ENCODE measurements at places on chromosomes 7 and 10.
A peak's percentile ranks its signal among the peaks of the same experiment; 100 is the strongest.

- no peak for DNase-seq
Measured at GRCh38 chr7:27739301-27739908, 557 bp upstream of the TAX1BP1 start.

GRCh38 chr10:97505152-97505551 is 6.4 kb downstream of the UBTD1 start:
- no peak for DNase-seq

DNA sequence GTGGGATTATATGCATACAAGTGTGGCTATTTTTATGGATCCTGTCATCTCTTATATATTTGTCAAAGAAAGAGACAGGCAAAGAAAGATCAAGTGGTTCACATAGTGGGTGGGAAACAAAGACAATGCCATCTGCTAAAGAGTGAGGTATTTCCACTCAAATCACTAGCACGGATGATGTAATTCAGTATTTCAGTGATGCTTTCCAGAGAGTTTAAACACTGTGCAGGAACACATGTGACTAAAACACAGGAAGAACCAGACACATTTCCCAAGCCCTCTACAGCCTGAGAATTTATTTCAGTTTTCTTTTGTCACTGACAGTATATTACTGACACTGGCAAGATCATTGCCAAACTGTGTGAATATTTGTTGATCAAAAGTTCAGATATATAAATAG is 885.7 kb upstream of the CELF2 start:
- no peak for DNase-seq

DNA sequence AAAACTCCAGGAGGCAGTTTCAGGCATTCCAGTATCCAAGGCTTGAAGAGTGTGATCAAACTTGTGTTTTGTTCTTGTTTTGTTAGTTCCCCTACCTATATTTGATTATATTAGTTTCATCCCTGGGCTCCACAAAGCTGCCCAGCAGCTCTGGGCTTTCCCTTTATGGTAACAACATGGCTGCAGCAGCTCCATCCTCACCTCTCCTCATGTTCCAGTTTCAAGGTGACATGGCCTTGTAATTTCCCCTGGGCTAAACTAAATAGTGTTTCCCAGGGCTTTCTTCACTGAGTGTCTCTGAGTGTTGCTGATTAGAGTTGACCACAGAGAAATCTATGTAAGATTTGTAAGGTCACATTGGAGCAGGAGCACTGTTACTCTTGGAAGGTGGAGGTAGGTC is 83.4 kb downstream of the MACC1 start:
- no peak for DNase-seq

- DNase-seq, result no peak
Measured at GRCh38 chr10:99769706-99770105, 12.7 kb upstream of the ABCC2 start.

- no peak for DNase-seq
Measured at GRCh38 chr10:46096909-46097575, 51.0 kb upstream of the MSMB start.

DNA sequence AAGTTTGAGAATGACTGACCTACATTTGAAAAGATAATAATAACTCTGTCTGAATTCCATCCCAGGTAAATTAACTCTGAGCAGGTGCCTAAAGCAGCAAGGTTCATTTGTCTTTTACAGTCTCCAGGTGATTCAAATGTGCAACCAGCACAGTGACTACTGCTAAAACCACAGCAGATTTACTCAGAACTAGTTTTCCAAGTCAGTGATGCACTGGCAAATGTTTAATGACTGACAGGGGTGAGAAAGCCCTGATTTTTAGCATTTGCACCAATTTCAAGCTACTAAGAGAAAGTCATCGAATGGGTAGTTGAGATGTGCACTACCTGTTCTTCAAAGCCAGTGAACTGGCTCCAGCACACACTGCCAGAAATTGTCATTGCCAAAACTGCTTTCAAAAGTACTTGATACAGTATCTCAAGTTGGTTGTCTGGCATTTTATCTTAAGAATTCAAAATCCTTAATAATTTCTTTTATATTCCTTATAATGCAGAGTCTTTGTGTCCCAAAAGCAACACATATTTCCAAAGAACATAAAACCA is 60.3 kb downstream of the ATOH7 start:
- no peak for DNase-seq

- DNase-seq, result peak; percentile 24
Measured at GRCh38 chr7:104795616-104796398, 218.2 kb upstream of the KMT2E start.

DNA sequence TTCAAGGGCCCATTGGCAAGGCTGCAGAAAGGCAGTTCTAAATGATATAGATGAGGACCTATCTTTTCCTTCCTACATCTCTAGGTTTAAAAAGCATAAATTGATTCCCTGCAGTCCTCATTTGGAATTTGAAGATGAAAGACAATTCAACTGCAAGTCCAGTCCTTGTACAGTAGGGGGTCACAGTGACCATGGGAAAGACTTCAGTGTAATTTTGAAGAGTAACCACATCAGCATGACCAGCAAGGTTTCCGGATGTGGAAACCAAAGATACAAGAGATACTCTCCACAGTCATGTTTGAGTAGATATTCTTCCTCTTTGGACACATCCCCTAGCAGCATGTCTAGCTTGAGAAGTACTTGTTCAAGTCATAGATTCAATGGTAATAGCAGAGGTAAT is 539.3 kb upstream of the TEX47 start:
- DNase-seq, result no peak

GRCh38 chr7:137978464-137979237 is 23.2 kb downstream of the CREB3L2 start:
- peak; percentile 96 for DNase-seq

- DNase-seq, result peak; percentile 50
Measured at GRCh38 chr10:73076360-73077183, 20.1 kb downstream of the P4HA1 start.

- peak; percentile 13 for DNase-seq
Measured at GRCh38 chr7:53596230-53596629, 560.8 kb downstream of the POM121L12 start.

GRCh38 chr7:66642186-66642585 is 13.5 kb downstream of the KCTD7 start:
- DNase-seq, result no peak

DNA sequence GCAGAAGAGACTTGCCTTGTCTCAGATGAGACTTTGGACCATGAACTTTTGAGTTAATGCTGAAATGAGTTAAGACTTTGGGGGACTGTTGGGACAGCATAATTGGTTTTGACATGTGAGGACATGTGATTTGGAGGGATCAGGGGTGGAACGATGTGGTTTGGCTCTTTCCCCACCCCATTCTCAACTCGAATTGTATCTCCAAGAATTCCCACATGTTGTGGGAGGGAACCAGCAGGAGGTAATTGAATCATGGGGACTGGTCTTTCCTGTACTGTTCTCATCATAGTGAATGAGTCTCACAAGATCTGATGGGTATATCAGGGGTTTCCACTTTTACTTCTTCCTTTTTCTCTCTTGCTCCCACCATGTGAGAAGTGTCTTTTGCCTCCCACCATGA is 229.7 kb upstream of the KCND2 start:
- DNase-seq, result peak; percentile 20

DNA sequence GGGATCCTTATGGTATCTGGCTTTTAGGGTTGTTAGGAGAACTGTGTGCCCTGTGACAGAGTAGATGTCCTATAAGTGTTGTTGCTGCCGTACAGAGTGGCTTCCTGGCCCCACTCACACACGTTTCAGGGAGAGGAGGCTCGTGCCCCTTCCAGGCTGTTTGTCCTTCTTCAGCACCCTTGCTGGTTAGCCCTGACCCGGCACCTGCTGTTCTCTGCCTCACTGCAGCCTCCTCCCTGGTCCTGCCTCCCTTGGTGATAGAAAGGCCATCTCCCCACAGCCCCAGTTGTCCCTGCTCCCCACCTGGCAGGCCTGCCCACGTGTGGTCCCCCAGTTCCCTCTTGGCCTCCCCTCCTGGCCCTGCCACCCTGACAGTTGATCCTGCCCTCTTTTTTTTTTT is 2.3 kb downstream of the CLIP2 start:
- DNase-seq, result no peak

GRCh38 chr7:44103566-44103922 is 601 bp upstream of the AEBP1 start:
- no peak for DNase-seq

DNA sequence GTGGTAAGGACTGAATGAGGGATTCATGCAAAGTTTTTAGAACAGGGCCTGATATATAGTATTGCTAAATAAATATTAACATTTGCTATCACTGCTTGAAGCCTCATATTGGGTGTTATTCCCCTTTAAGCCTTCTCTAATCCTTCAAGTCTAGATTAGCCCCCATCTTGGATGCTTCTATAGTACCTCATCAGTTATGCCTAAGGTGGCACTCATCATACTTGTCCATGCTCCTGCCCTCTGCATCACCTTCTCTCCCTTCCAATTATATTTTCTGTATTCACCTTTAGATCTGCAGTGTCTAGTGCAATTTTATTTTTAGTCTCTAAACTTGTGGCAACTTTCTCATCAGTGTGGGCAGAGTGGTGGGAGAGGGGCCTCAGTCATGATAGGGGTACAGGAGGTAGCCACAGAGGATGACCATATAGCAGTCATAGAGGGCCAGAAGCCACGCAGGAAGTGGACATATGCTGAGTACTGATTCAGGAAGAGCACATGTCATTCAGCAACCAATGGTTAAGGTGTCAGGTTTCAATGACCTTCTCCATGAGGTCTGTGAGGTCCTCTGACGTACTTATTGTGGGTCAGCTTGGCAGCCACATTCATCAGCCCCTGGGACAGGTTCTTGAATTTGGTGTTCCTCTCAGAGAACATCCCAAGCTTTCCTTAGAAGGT is 2.5 kb downstream of the ENTPD1 start:
- DNase-seq, result no peak

- DNase-seq, result no peak
Measured at GRCh38 chr7:136709876-136710275, 158.6 kb upstream of the CHRM2 start.

DNA sequence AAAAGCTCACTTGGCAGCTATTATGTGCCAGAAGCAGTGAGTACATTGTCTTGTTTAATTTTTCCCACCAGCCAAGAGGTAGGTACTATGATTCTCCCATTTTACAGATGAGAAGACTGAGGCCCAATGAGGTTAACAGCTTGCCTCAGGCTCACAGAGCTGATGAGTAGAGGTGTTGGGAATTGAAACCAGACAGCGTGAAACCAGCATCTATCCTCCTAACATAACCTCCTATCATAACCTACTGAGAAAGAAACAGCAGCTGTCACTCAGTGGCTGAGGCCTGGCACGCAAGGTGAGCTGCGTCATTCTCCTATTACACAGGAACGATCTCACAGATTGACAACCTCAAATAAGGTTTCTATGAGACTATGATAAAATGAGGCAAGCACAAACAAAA is 6.2 kb downstream of the PYROXD2 start:
- DNase-seq, result no peak

DNA sequence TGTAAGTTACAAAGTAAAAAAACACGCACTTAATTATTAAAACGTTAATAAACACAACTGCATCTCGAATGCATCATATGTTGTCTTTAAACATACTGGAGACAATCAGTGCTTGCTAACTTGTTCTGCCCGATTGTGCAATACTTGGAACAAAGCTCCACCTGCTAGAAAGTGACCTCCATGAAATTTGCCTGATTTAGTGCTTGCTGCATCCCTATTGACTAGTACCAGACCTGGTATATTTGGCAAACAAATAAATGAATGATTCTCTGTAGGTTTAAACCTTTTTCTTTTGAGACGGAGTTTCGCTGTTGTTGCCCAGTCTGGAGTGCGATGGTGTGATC is 6.2 kb downstream of the BZW2 start:
- no peak for DNase-seq

- DNase-seq, result no peak
Measured at GRCh38 chr7:114832906-114833595, 88.8 kb upstream of the MDFIC start.

GRCh38 chr10:129055225-129055624 is 411.8 kb upstream of the MGMT start:
- no peak for DNase-seq

DNA sequence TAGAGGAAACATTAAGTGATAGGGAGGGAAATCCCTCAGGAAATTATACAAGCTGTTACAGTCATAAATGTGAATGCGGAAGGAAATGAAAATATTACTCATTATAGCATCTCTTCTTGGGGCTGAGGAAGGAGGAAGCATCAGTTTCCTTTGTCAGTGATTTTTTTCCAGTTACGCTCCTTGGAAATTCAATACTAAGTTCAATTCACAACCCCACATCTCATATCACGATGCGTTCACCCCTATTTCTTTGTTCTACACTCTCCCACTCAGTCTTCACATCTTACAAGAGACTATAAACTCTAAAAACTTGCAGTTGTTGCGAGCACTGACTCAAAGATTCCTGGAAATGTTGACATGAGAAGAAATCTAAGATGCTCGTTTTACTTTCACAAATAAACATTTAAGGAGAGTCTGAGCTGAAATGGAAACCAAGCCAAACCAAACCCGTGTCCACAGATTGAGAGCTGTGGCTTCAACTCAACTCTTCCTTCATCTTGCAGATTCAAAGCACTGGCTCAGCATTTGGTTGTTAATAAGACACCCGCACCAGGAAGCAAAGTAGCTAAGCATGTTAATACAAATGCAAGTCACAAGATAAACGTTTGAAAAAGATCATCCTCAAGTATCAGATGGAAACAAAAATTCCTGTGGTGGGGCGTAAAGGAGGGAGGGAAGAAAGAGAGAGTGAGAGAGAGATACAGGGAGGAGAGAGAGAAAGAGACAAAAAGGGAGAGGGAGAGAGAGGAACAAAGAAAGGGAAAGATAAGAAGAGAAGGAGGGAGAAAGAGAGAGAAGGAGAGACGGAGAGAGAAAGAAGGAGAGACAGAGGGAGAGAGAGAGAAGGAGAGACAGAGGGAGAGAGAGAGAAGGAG is 150.0 kb upstream of the RSU1 start:
- peak; percentile 52 for DNase-seq

DNA sequence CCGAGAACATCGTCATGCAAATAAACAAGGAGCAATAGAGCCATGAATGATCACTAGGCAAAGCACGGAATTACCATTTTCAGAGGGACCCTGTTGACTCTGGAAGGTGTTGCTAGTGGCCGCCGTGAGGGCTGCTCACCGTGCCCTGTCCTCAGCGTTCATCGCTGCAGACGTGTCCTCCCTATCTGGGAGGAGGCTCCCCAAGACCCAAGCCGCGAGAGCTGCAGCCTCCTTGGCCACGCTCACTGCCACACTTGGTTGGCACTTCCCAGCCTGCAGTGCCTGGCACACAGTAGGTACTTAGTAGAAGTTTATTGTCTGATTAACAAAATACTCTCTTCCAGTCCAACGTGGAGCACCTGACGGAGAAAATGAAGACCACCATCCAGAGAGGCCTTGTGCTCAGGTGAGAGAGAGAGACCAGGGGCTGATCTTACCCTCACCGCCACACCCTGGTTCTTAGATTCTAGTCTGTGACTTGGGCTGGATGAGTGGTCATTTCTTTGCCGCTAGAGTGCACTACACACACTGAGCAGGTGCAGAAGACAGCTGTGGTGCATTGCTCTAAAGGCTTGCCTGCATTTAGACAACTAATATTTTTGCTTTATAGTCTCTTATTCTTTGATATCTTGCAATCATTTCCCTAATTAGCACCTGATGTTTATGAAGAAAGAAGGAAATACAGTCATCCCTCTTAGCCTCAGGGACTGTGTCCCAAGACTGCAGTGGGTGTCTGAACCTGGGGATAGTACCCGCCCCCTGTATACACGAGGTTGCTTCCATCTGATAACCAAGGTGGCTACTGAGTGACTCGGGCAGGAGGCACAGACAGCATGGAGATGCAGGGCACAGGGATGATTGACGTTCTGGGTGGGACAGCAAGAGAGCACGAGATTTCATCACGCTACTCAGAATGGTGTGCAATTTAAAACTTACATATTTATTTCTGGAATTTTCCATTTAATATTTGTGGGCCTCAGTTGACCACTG is 40.3 kb downstream of the PITRM1 start:
- DNase-seq, result peak; percentile 21
